ACHN (cell line): ENCODE measurements at places on chromosomes 7 and 10.

GRCh38 chr10:125265579-125265955 lies 105.2 kb upstream of the CTBP2 start:
- no peak for DNase-seq

GRCh38 chr7:18890134-18890533 lies 227.3 kb downstream of the TWIST1 start:
- peak; percentile 25 for DNase-seq

GRCh38 chr7:147279514-147279913 lies 1162.9 kb downstream of the CNTNAP2 start:
- DNase-seq, result no peak

DNA sequence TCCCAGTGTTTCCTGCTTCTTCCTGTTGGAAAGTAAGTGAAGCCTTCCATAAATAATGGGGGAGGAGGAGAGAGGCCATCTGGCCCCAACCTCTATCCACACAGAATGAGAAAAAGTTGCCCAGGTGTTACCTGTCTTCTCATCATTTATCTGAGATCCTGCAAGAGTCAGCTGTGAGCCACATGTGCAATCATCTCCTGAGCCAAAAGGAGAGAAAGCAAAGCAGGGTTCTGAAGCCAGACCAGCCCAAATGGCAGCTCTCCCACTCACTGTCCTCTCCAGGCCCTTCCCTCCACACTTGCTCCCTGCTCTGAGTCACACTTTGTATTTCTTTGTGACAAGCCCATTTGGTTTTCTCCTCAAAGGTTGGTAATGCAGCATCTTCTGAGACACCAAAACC lies 65.9 kb downstream of the FAM204A start:
- DNase-seq, result no peak

DNA sequence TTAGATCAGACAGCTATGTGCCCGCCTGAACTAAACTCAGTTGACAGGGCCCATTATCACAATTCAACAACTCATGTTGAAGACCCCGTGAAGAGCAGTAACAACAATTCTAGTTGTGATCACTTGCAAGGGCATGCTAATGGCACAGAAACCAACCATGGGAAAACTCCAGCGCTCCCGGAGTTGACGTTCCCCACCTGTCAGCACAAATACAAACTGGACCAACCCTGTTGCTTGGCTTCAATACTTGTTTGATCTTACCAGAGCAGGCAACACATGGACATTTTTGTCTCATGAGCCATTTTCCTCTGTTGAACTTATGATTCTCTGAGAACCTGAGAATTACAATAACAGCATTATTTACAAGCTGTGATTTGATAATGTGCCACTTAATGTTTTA lies 119.0 kb upstream of the LANCL2 start:
- peak; percentile 25 for DNase-seq
